T-helper 22 cell (primary cell): ENCODE measurements at places on chromosomes 7 and 10.

GRCh38 chr10:100890673-100891317, 22.0 kb upstream of the SLF2 start:
- DNase-seq = no peak

DNA sequence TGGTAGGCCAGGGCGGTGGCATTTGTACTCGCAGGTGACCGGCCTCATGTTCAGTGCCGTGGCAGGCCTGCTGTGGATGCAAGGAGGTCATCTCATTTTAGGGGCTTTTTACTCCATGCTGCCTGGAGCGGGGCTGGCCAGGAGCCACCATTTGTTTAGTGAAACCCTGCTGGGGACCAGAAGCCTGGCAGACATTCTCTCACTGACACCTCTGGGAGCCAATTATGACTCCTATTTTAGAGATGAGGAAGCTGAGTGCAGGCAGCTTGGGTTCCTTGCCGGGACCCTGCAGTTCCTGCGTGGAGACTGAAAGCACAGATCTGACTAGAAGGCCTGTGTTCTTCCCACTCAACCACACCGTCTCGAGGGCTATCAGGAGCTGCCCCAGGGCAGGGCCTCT, 186.6 kb downstream of the FANK1 start:
- no peak for DNase-seq

GRCh38 chr7:7662527-7662926, 22.0 kb downstream of the UMAD1 start:
- DNase-seq = no peak

DNA sequence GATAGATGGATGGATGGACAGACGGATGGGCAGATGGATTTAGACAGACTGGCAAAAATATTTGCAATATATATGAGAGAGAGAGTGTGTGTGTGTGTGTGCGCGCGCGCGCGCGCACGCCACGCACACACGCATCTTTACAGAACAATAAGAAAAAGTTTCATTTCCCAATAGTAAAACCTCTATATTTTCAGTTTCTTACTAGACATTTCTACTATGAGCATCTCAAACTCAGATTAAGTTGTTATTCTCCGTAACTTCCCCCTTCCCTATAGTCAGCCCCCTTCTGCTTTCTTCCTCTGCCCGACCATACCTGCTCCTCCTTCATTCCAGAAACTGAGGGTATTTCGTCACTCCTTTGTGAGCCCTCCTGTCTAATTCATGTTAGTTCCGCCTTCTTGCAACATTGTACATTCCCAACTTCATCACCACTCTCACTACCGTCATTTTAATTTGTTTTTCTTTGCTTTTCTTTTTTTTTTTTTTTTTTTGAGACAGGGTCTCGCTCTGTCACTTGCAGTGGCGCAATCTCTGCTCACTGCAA, 154.4 kb upstream of the SH2B2 start:
- no peak for DNase-seq
